ENCODE measurements at places on chromosomes 2 and 18. TPM values are rescaled to one million over a fixed set of nuclear protein-coding genes. Genes with fewer than 3 reads are reported as not detected.

Gene CENPA
- total RNA-seq, result 5.2 TPM

- DNase-seq, result no peak
These were observed 86.2 kb downstream of the METTL8 start for GRCh38 chr2:171347591-171348032.

Gene SP5
- total RNA-seq, result 1.8 TPM

Gene CD8B2
- 0.17 TPM for total RNA-seq

Gene SALL3
- not detected for total RNA-seq

Gene CPLX4
- not detected for total RNA-seq

Gene DNAJC5G
- not detected for total RNA-seq

Gene CDK15
- 0.47 TPM for total RNA-seq

- DNase-seq, result no peak
These were observed 77.9 kb upstream of the MCFD2 start for GRCh38 chr2:46993501-46993900.

DNA sequence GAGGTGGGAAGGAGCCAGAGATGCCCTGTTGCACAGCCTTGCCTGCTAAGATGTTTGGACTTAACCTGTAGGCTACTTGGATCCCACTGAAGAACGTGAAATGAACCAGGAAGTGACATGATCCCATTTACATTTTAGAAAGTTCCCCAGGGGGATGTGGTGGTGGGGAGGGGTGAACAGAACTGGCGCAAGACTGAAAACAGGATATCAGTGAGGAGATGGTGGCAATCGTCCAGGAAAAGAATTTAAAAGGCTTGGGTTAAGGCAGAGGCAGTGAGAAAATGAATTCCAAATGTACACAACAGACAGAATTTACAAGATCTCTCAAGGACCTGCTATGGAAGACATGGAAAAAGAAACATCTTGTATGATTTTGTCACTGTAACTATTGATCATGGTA lies 42.3 kb downstream of the SULT1C2 start:
- no peak for DNase-seq

Gene TUBB8B
- total RNA-seq, result not detected

Gene ASB3
- 11.0 TPM for total RNA-seq

DNA sequence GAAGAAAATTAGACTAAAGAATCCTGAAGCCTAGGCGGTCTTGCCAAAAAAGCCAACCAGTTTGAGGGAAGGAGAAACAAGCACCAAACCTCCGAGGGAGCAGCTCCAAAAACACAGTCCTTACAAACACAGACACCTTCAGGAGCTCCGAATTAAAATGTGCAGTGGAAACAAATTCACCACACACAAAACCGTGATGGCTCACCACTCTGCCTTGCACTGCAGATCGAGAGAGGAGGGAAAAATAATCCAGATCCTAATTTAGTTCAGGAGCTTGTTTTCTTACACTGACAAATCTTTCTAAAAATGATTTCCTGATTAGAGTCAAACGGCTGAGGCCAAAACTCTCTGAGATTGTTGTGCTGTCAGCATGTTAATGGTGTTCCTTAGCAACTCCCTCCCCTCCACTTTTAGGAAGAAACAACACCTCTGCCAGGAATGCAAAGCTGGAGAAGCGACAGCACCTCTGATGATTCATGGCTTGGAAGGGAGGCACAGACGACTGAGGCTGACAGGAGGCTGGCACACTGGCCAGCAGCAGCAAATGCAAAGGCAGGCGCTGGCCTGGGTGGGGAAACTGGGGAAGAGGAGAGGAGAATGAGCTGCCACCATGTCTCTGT lies 249.4 kb upstream of the KLHL29 start:
- no peak for DNase-seq

DNA sequence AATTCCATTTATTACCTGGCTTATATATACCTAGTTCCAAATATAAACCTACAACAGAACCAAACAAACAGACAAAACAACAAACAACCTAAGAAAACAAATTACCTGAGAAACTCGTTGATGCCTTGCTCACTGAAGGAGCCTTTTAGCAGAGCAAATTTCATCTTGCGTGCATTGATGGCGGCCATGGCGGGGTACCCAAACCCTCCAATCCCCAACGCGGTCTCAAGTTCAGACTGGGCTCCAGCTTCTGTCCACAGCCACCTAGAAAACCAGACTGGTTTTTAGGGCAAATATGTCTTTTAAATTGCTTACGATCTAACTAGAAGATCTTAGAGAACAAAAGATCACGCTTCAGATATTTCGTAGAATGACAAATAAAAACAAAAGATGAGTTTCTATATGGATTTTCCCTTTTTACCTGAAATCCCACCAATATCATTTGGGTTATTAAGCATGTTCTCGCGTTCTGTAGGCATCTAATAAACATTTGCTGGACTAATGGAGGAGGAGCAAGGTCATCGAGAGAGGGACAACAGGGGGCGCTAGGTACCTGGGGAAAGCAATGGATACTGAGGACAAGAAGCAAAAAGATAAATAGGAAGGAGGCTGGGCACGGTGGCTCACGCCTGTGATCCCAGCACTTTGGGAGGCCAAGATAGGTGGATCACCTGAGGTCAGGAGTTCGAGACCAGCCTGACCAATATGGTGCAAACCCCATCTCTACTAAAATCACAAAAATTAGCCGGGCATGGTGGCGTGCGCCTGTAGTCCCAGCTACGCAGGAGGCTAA lies 25.2 kb downstream of the PDIA6 start:
- no peak for DNase-seq

- DNase-seq, result no peak
These were observed 215.3 kb downstream of the RND3 start for GRCh38 chr2:150271952-150272802.

- DNase-seq, result no peak
These were observed 557.9 kb downstream of the CCDC85A start for GRCh38 chr2:56741601-56742102.

- DNase-seq, result no peak
These were observed 16.6 kb upstream of the MSTN start for GRCh38 chr2:190079160-190079559.

DNA sequence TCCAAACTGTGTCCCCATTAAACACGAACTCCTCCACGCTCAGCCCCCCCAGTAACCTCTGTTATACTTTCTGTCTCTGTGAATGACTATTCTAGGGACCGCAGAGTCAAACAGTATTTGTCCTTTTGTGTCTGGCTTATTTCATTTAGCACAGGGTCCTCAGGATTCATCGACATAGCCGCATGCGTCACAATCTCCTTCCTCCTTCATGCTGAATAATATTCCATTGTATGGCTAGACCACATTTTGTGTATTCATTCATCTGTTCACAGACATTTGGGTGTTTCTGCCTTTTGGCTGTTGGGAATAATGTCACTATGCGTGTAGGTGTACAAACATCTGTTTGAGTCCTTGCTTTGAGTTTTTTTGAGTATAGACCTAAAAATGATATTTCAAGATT lies 80.9 kb downstream of the SH3RF3 start:
- no peak for DNase-seq

DNA sequence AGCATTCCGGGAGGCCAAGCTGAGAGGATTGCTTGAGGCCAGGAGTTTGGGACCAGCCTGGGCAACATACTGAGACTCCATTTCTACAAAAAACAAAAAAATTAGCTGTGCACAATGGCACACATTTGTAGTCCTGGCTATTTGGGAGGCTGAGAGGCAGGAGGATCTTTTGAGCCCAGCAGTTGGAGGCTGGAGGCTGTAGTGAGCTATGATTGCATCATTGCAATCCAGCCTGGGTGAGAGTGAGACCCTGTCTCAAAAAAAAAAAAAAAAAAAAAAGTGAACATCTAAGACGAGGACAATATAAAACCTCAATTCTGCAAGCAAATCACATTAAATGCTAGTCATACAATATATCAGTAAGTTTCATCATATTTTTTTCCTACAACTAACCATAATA lies 2.8 kb upstream of the HAT1 start:
- DNase-seq, result no peak

Gene FBXO15
- not detected for total RNA-seq

GRCh38 chr2:157839162-157839801 lies 36.8 kb downstream of the ACVR1 start:
- DNase-seq, result no peak

Gene CD302
- 10.2 TPM for total RNA-seq

Gene TYW5
- 7.2 TPM for total RNA-seq

DNA sequence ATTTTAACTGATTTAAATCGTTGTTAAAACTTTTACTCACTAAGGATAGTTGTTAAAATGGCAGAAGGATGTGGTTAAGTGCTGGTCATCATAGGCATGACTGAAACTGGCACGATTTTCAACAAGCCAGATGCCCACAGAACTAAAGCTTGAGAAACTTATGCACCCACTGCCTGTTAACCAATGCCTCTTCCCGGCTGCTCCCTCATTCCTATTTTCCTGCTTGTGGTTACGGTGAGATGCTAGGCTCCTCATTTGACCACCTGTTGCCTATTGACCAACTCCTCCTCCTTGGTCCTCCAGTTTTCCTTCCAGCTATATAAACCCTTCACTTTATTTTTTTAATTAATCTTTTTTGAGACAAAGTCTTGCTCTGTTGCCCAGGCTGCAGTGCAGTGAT lies 238.7 kb downstream of the TFCP2L1 start:
- no peak for DNase-seq

Gene LAMA1
- 0.17 TPM for total RNA-seq

Gene MC4R
- total RNA-seq, result not detected

GRCh38 chr2:234091432-234091879 lies 41.0 kb downstream of the SPP2 start:
- DNase-seq, result no peak

GRCh38 chr2:88697370-88698026 lies 6.0 kb downstream of the RPIA start:
- no peak for DNase-seq

DNA sequence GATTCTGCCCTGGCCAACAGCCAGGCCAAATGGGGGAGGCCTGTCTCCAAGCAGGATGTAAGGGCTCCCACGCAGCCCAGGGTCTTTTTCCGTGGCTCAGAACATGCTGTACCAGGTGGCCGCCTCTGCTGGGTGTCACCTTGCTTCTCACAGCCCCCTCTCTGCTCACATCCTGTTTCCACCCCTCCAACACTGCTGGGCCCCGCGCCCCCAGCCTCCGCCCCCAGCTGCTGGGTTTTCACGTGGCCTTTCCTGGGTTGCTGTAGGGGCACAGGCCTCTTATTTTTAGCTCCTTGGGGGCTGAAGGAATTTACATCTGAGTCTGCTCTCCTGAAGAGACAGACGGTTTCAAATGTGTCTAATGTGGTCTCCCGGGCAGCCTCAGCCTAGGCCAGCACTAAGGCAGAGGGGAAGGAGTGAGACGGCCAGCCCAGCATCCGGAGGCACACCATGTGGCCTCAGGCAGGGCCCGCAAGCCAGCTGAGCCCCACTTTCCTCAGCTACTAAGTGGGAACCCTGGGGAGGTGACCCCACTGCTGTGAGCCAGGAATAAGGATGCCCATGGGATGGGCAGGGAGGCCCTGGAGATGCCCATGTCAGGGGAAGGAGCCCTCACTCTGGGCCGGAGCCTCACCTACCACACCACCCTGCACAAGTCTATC lies 18.7 kb upstream of the DUSP2 start:
- peak; percentile 84 for DNase-seq

DNA sequence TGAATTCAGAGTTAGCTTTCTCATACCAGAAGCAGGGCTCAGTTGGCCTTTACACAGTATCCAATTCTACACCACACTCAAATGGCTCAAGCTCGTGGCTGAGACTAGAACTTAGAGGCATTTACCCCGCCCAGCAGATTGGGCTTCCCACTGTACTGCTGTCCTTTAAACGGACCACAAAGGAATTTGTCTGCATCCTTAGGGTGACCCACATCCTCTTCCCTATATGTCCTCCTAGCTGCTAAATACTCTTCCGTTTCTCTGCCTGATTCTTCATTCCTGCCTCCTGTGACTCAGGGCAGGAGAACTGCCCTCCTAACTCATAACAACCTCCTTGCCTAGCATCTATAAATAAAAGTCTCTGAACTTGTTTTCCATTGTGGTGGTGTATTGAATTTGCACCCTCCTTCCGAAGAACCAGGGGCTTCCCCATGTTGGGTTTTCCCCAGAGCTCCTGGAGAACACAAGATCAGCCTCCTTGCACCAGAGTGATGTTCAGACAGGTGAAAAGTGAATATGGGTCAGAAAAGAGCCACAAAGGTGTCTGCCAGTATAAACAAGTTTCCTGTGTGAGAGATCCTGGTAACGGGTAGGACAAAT lies 32.0 kb upstream of the MC4R start:
- no peak for DNase-seq

Gene FOXI3
- total RNA-seq, result 2.2 TPM

DNA sequence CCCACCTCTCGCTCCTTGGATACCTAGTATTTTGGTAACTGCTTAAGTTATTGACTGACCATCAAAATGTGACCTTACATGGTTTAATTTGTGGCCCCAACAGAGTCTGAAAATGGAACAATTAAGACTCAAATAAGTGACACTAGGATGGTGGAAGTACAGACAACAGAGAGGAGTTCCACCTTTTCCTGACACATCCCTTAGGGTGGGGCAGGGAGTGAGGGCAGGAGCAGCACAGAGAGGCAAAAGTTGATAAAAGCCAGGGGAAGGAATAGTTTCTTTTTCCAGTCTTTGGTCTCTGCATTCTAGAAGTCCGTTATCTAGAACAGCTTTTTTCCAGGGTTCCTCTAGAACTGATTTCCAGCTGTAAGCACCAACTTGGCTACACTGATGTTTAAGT lies 32.2 kb downstream of the FTCDNL1 start:
- DNase-seq, result no peak

- no peak for DNase-seq
These were observed 149.3 kb downstream of the HAUS1 start for GRCh38 chr18:46253498-46253897.

DNA sequence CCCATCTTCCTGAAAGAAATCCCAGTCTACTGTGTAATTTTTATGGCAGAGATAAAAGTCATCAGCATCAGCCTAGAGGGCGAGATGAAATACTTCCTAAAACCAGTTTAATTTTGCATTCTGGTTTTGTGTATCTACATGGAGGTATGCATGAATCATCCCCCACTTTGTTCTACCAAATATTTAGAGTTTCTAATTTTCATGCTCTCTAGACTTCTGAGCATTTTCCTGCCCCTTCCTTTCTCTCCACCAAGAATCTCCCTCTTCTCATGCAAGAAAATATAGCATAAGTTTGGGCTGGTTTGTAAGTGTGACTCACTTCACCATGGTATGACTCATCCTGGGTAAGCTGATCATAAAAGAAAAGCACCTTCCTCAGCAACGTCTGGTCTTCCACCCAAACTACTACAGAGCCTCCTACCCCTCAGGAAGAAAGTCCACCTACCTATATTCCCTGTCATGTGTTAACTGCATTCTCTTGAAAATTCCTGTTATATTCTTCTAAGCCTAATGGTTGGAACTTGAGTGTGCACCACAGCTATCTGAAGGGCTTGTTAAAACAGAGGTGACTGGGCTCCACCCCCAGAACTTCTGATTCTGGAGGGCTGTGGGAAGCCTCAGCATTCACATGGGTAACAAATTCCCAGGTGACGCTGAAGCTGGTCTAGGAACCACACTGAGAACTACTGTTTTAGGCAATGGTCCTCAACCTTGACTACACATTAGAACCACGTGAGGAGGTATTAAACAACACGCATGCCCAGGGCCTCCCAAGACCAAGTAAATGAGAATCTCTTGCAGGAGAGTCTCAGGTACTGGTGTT lies 37.4 kb upstream of the RAPGEF4 start:
- no peak for DNase-seq

Gene LDAH
- total RNA-seq, result 16.2 TPM

Gene MEIS1
- total RNA-seq, result 22.6 TPM

GRCh38 chr2:446303-446874 lies 158.5 kb upstream of the ALKAL2 start:
- no peak for DNase-seq

- no peak for DNase-seq
These were observed 45.4 kb upstream of the ASB18 start for GRCh38 chr2:236309669-236310029.

GRCh38 chr18:44796429-44797428 lies 116.0 kb downstream of the SETBP1 start:
- DNase-seq, result no peak
